ENCODE measurements at places on chromosomes 5 and 9.

DNA sequence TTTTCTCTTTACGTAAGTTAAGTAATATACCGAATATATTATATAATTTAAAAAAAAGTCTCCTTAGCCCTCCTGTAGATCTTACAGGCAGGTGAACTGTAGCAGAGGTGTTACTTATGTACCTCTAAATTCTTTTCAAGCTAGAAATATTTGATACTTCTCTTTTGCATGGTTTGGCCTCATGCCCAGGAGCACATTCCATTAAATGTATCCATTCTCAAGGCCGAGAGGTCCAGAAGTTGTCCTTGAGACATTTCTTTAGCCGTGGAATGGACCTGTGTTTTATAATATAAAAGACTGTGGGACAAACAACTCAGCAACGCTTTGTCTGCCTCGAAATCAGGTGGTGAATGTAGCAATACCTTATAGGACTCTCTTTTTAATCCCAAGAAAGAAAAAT, 184.5 kb downstream of the TRIO start:
- DNase-seq: no peak

DNA sequence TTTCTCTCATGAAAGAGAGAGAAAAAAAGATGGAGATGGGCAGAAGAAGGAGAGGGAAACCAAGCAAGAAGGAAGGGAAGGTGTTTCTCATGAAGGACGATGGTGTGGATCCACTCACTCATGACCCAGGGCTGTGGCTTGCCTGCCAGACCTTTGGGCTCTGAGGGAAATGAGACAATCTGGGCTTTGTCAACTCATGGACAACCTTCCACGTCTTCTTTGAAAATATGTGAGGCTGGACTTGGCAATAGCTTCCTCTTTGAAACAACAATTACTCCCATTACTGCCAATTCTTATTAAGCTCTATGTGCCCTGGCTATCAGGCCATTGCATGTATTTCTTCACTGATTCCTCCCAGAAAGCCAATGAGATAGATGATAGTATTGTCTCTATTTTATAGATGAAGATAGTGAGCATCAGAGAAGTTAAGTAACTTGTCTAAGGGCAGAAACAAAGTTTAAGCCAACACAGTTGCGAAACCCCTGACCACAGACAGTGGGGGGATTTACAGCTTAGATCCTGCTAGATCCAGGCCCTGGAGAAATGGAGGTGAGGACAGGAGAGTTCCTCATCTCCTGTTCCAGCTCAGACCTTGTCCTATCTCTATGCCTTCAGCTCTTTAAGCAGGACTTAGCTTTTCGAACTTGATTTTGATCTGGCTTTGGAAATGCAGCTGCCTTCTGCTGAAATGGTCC, 132.4 kb downstream of the GCNT1 start:
- no peak for DNase-seq

GRCh38 chr9:108235609-108236008, 620.2 kb downstream of the ACTL7B start:
- DNase-seq: no peak

DNA sequence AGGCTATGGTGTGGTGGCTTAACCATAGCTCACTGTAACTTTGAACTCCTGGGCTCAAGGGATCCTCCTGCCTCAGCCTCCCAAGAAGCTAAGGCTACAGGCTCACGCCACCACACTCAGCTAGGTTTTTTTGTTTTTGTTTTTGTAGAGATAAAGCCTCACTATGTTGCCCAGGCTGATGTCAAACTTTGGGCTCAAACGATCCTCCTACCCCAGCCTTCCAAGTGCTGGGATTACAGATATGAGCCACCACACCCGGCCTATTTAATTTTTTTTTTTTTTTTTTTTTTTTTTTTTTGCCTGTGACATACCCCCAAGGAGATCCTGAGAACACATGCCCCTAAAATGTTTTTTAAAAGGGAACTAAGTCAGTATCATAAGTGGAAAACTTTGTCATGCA, 10.4 kb downstream of the FUBP3 start:
- DNase-seq: no peak
